ENCODE measurements at places on chromosomes 6 and 20.

DNA sequence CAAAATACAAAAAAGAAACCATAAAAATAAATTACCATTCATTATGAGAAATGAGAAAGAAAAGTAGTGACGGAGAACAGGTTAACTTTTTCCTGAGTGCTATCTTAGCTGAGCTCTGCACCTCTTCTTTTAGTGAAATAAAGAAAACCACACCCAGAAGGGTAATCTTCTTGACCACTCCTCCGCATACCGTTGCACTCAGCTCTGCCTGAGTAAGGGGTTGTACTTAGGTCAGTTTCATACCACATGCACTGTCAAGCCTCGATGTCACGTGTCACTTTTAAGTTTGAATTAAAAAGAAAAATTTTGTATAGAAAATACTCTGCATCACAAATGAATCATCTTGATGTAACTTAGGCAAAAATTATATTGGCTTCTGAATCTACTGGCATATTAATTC lies 2.8 kb downstream of the EZR start:
- no peak for DNase-seq

- no peak for DNase-seq
These were observed 12.1 kb downstream of the SYNGAP1 start for GRCh38 chr6:33431880-33432541.

GRCh38 chr20:22431419-22431818 lies 153.0 kb downstream of the FOXA2 start:
- no peak for DNase-seq

DNA sequence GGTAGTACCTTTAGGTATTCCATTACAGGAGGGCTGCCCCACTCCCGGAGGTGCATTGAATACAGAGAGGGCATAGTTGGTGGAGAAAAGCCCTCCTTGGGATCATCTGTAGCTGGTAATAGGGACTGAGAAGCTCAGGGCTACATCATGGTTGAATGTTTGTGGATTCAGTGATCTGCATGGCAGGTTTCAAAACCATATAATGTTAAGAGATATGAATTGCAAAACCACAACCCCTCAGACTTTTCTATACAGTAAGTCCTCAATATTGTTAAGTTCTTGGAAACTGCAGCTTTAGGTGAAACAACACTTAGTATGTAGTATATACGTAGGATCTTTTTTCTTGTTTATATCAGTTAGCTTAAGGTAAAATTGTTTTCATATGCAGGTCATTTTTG lies 11.3 kb downstream of the TULP4 start:
- no peak for DNase-seq

GRCh38 chr6:67888546-67888885 lies 746.6 kb upstream of the ADGRB3 start:
- DNase-seq, result no peak

GRCh38 chr6:49898904-49899566 lies 32.7 kb upstream of the CRISP1 start:
- DNase-seq, result no peak

DNA sequence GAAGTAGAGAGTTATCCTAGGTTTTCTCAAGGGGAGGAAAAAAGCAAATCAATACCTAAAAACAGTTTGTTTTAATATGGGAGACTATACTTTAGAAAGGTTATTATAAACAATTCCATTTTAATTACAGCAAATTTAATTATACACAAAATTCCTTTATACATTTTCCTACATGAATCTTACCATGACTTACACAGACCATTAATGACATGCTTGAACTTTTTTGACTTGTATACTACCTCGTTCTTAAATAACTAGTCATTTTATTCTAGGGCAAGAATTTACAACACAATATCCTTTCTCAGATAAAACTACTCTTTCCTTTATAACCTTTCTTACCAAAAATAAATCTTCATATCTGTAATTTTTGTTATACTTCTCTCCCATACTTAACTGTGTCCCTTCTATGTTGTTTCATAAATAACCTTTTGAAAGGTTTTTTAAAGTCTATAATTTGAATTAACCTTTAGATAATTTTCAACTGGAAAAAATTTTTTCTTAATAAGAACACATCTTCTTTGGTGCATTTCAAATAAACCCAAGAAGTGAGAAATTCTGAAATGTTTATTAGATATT lies 729.4 kb downstream of the TENT5A start:
- DNase-seq, result no peak

DNA sequence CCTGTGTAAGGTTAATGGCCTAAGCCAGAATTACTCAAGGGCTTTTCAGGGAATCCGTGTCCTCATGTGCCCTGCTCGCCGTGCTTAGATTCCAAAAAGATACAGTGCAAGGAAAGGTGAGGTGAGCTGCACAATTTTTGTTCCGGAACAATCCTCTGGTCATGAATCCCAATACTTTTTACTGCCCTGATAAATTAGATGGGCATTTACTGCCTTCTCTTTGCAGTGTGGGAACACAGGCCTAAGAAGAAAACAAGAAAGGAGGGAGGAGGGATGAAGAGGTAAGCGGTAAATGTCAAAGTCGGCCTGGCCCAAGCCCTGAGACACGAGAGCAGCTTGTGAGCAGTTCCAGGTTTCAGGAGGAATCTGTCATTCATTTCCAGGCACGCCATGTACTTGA lies 390.9 kb upstream of the SULF2 start:
- no peak for DNase-seq

- DNase-seq, result no peak
These were observed 222.2 kb downstream of the TMEM242 start for GRCh38 chr6:157101166-157101565.

- DNase-seq, result no peak
These were observed 66.1 kb upstream of the RNF24 start for GRCh38 chr20:4081421-4081820.

GRCh38 chr6:56742122-56742791 lies 99.6 kb upstream of the DST start:
- no peak for DNase-seq

GRCh38 chr20:37235065-37235464 lies 26.5 kb downstream of the GHRH start:
- peak; percentile 49 for DNase-seq

DNA sequence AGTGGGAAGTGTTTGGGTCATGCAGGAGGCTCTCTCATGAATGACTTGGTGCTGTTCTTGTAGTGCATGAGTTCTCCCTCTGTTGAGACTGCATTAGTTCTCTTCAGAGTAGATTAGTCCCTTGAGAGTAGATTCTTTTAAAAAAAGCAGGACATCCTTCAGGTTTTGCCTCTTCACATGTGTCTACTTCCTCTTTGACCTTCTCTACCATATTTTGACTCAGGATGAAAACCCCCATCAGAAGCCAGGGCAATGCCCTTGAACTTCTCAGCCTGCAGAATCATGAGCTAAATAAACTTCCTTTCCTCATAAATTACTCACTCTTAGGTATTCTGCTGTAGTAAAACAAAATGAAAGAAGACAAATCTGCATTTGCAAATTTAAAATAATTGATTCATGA lies 170.3 kb downstream of the CD109 start:
- no peak for DNase-seq

GRCh38 chr20:4780245-4780644 lies 58.5 kb downstream of the PRND start:
- DNase-seq, result no peak

- DNase-seq, result no peak
These were observed 11.3 kb upstream of the CEP43 start for GRCh38 chr6:166987930-166988329.

DNA sequence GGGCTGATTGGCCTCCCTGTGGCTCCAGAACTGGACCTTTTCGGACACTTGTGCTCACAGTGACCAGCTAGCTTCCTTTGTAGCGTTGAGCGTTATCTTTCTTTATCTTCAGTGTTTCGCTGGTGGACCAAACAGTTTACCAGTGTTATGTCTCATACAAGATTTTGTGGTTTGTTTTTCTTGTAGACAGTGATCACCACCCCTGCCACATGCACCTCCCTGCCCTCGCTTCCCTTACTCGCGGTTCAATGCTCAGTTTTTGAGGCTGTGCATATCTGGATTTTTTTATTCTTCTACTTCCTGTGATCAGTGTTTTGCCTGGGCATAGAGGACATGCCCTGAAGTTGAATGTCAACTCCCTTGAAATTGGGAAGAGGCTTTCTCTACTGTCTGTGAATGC lies 16.4 kb downstream of the MYT1 start:
- no peak for DNase-seq

GRCh38 chr20:60718743-60719480 lies 533.1 kb upstream of the CDH4 start:
- DNase-seq, result peak; percentile 84

GRCh38 chr6:13371421-13372072 lies 43.2 kb upstream of the TBC1D7 start:
- DNase-seq, result no peak

DNA sequence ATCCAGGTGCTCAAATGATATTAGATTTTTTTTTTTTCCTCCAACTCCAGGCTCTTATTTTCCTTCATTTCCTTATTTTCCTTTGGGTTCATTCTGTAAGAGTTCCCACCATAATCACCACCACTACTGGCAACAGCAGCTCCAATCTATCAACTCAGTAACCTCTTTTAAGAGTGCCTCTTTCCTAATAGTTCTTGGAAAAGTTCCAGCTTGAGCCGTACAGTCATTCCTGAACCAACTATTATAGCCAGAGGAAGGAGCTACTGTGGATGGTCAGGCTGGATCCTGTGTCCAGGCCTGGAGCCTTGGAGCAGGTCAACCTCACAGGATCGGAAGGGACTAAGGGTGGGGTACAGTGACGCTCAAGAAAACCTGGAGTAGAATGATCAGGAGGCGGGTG lies 4.2 kb upstream of the ANGPT4 start:
- DNase-seq, result no peak

DNA sequence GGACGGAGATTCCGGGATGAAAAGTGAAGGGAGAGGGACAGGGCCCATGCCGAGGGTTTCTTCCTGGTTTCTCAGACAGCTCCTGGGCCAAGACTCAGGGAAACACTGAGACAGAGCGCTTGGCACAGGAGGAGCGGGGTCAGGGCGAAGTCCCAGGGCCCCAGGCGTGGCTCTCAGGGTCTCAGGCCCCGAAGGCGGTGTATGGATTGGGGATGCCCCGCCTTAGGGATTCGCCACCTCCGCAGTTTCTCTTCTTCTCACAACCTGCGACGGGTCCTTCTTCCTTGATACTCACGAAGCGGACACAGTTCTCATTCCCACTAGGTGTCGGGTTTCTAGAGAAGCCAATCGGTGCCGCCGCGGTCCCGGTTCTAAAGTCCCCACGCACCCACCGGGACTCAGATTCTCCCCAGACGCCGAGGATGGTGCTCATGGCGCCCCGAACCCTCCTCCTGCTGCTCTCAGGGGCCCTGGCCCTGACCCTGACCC lies 55.0 kb upstream of the HLA-A start:
- DNase-seq, result no peak

DNA sequence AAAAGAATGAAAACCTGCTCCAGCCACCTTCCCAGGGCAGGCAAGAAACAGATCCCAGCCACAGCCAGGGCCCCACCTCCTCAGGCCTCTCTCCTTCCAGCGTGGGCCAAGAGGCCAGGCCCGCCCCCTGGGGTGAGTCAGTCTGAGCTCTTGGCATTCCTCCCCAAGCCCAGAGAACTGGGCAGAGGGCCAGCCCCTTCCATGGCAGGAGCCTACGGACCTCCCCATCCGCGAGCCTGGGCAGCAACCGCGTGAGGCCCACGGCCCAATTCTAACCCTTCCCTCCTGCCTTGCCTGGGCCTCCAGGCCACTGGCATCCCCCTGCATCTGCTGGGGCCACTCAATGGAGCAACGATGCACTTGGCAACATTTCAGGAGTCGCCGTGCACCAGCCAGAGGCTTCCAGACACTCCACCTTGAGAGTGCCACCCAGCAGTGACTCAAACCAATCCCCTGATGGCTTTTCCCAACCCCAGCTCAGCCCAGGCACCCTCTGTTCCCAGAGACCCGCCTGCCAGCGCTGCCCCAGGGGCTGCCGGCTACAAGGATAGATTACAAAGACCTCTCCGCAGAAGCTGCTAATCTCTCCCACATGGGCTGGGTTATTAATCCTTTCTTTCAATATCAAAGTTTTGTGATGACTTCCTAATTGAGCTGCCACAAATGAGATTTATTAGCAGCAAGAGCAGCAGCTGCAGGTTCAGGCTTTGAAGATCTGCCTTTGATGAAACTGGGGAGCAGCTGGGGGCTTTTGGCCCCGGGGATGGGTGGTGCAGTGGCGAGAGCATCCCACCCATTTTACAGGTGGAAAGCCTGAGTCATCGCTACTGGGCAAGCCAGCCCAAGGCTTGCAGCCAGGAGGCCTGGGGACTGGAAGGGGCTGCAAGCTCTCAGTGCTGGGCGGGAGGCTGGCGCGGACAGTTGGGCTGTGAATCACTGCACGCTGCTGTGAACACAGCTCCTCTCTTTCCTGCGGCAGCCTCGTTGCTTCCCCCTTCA lies 85.7 kb downstream of the NFATC2 start:
- DNase-seq, result peak; percentile 95

- DNase-seq, result no peak
These were observed 76.7 kb downstream of the PREX1 start for GRCh38 chr20:48750941-48751635.

DNA sequence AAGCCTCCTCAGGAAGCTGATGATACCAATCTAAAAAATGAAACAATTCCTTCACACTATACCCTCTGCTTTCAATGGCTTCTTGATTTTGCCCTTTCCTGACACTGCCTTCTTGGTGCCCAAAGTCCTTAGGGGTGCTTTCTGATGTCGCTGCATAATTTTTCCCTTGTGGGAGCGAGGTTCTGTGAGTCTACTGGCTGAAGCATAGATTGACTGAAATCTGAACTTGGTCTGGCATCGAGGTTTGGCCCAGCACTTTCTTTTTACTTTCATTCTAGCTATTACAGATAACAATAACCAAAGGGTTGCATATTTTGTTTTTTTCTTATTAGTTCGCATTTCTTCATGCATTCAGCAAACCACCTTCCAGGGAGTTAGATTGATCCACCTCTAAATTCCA lies 65.8 kb downstream of the E2F3 start:
- DNase-seq, result no peak

DNA sequence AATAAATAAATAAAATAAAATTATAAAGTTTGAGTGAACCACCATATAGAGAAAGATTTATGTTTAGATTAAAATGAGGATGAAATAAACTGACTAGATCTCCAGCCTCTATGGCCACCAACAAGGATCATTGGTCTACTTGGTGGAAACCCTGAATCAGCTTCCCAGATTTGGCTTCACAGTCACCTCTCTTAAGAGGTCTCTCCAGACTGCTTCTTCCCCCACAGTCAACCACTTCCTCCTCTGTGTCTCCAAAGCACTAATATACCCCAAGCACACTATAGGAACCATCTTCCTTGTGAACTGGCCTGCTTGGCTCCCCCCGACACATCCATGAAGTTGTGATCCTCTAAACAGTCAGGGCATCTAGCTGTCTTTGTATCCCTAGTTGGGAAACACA lies 529.6 kb upstream of the RNF217 start:
- DNase-seq, result no peak

GRCh38 chr6:139429580-139430145 lies 55.2 kb upstream of the CITED2 start:
- DNase-seq, result no peak

GRCh38 chr6:14142511-14143223 lies 25.1 kb downstream of the CD83 start:
- DNase-seq, result no peak

DNA sequence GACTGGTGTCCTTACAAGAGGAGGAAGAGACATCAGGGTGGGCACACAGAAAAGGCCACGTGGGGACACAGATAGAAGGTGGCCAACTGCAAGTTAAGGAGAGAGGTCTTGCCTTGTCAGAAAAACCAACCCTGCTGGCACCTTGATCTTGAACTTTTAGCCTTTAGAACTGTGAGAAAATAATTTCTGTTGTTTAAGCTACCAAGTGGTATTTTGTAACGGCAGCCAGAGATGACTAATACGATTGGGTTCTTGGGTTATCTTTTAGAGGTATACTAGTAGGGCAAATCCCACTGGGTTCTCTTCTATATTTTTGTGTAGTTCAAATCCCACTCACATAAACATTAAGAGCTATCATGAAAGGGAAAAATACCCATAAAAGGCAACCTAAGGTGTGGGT lies 31.9 kb upstream of the ZBTB24 start:
- no peak for DNase-seq
